ENCODE measurements at places on chromosomes 3 and 15.
A peak's percentile ranks its signal among the peaks of the same experiment; 100 is the strongest.

DNA sequence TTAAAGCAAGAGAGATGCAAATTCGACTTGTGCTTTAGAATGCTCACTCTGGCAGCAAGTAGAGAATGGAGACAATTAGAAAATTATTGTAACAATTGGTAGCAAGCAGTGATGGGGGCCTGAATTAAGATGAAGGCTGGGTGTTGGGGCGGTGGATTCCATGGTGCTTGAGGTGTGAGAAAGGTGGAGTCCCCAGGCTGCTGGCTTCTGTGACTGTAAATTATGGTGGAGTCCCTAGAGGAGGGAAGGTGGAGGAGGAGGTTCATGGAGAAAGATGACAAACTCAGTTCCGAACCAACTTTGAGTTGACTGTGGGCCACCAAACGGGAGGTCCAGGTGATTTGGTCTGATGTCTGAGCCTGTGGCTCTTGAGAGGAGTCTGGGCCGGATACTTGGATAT lies 10.7 kb upstream of the SMAD3 start:
- DNase-seq: no peak

DNA sequence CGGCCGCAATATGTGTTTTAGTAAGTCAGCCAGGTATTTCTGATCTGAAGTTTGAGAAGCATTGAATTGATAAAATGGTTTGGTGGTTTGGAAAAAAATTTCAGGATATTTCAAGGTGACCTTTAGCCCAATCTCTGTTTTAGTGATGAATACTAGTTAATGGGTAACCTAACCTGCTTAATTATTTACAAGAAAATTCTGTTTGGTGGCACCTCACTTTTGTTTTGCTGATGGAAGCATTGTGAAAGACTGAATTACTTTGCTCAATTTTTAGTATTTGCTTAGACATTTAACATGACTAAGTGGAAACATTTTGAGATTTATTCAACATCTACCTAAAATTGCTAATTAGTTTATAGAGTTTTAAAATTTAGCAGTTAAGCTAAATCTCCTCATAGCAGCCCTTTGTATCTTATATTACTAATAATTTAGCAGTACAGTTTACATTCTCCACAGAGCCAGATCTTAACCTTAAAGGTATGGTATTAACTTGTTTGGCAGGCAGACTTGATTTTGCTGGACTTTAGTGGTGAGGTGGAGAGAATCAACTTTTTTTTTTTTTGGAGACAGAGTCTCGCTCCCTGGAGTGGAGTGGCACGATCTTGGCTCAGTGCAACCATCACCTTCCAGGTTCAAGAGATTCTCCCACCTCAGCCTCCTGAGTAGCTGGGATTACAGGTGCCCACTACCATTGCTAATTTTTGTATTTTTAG lies 35.4 kb downstream of the GRAMD1C start:
- no peak for DNase-seq

DNA sequence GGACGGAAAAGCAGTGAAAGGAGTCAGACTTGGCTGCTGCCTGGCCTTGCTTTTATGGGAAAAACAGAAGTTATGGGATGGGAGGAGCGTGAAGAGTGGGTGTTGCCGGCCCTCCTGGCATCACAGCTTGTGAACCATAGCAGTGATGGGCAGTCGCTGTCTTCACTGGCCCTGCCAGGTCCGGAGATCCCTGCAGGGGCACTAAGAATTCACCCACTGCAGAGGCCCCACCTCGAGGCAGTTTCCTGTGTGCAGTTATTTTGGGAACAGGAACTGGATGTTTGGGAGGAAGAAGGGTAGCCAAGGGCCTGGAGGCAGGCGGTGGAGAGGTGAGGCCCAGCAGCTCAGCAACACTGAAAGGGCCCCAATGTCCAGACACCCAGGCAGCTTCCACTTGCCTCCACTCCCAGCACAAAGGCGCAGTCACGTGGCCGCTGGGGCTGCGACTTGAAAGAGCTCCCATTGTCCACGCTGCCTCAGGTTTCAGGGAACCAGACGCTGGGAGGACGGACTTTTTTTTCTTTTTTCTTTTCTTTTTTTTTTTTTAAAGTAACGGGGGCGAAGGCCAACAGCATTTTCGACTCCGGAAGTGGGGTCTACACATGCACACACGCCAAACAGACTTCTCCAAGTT lies 255.6 kb downstream of the ZNF621 start:
- DNase-seq: peak; percentile 6

GRCh38 chr15:78449220-78449999 lies 11.4 kb downstream of the IREB2 start:
- DNase-seq: no peak

GRCh38 chr3:141797819-141798447 lies 34.7 kb downstream of the GRK7 start:
- no peak for DNase-seq

DNA sequence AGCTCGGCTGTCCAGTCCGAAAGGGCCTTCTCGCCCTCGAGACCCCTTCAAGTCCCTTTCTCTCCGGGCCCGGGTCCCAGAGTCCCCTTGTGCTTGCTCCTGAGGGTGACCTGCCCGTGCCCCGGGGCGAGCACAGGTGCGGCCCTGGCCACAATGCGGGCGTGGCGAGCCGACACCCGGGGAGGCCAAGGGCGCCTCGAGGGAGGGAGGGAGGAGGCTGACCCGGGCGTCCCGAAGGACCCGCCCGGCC lies 810 bp upstream of the MEF2A start:
- no peak for DNase-seq

- DNase-seq: no peak
These were observed 48.9 kb upstream of the POLG start for GRCh38 chr15:89383365-89384175.

GRCh38 chr3:28924744-28925360 lies 356.0 kb upstream of the RBMS3 start:
- no peak for DNase-seq

GRCh38 chr15:70132139-70132538 lies 34.4 kb upstream of the TLE3 start:
- no peak for DNase-seq

- DNase-seq: no peak
These were observed 9.8 kb downstream of the CCR4 start for GRCh38 chr3:32961189-32961715.

GRCh38 chr15:81915990-81916389 lies 129.8 kb downstream of the MEX3B start:
- no peak for DNase-seq

DNA sequence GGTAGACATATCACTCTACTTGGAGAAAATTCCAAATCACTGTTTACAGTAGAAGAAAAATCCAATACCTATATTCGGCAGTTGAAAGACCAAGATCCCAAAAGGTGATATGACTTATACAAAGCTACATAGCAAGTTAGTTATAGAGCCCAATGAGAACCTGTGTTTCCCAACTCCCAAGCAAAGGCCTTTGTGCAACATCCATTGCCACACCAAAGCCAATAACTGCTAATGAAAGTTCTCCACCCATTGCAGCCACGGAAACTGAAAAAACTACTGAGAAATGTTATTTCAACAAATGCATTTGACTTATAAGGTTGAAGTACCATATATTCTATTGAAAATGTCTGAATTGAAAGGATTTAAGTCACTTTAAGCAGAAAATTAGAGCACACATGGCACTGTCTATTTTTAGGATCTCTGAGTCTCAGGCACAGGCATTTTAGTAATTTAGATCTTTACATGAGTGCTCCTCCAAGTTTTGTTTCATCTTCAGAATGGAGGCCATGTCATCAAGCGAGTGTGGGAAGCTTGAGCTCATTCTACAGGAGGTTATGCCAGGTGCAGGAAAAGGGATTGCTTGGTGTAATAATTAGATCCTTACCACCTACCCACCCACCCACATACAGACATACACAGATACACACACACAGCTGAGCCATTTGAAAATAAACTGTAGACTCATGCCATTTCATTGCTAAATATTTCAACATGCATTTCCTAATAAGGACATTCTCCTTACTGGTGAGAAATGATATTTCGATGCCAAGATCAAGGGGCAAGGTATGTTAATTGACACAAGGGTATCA lies 19.7 kb upstream of the ANO10 start:
- no peak for DNase-seq

Data from endothelial cell (in vitro differentiated cells).